ENCODE measurements at places on chromosomes 1 and 21.

- peak; percentile 67 for DNase-seq
Observed at GRCh38 chr21:17679002-17679600, 66.4 kb upstream of the BTG3 start.

- no peak for DNase-seq
Observed at GRCh38 chr1:8870103-8870502, 8.4 kb downstream of the ENO1 start.

DNA sequence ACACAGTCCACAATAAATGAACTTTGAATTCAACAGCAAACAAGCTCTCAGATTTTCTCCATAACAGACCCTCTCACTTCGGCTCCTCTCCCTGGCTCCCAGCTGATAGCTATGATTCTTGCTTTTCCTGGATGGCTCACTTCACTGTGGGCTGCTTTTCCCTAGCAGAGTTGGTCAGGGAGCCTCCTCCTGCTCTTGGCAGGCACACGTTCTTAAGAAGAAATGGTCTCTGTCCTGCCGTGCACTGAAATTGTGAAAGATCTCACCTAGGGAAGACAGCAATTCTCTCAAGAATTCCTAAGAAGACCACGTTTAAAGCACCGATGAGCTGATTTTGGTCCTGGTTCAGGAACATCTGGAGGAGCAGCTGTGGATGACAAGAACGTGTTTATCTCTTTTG lies 148.5 kb upstream of the KCNK2 start:
- DNase-seq: no peak

DNA sequence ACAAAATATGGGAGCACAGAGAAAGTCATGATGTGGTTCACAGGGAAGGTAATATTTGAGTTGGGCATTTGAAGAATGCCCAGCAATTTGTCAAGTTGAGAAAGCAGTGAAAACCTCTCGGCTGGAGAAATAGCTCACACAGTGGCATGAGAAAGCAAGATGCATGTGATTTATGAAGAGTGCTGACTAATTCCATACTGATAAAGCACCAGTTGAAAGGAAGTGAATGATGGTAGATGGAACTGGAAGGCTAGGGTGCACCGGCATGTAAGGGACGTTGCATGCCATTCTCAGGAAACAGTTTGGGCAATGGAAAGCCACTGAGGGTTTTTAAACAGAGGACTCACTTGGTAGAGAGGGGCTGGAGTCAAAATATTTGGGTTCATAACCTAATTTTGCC lies 53.5 kb upstream of the MTF2 start:
- DNase-seq: no peak

GRCh38 chr1:109538827-109539555 lies 681 bp upstream of the GPR61 start:
- DNase-seq: no peak

DNA sequence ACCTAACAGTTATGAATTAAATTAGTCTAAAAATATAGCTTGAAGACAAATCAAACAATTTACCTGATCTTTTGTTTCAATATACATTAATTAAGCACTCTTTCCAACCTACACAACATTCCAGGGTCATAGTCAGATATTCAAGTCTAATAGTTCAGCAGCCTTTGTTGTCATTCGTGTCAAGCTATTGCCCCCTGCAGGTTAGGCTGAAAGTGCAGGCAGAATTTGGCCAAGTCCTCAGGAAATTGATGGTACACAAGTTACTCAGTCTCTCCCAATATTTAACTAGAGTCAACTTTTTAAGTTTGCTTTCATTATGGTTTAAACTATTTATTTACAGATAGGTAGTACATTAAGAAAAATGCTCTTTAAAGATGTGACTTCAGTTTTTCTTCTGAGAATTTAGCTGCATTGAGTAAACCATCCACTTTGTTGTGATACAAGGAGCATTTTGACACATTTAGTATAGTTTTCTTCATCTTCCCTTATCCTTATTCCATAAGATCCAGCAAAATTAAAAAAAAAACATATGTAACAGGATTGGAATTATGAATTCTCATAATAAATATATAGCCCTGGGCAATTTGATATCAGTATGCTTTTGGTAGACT lies 130.3 kb upstream of the DPYD start:
- peak; percentile 75 for DNase-seq

DNA sequence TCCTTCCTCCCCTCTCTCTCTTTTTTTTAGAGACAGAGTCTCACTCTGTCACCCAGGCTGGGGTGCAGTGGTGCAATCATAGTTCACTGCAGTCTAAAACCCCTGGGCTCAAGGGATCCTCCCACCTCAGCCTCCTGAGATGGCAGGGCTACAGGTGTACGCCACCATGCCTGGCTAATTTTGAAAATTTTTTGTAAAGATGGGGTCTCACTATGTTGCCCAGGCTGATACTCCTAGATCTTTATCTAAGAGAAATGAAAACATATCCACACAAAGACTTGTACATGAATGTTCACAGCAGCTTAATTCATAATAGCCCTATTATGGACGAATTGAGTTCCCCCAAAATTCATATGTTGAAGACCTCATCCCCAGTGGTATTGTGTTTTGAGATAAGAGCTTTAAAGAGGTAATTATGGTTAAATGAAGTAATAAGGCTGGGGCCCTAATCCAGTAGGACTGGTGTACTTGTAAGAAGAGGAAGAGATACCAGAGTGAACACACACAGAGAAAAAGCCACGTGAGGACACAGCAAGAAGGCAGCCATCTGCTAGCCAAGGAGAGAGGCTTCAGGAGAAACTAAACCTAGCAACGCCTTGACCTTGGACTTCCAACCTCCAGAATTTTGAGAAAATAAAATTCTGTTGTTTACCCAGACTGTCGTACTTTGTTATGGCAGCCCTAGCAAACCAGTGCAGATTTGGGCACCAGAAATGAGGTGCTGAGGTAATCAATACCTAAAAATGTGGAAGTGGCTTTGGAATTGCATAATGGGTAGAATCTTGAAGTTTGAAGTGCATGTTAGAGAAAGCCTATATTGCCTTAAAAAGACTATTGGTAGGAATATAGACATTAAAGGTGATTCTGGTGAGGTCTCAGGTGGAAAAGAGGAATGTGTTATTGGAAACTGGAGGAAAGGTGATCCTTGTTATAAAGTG lies 13.2 kb downstream of the IFNLR1 start:
- no peak for DNase-seq

- no peak for DNase-seq
Observed at GRCh38 chr1:204194080-204194479, 2.2 kb downstream of the KISS1 start.

- no peak for DNase-seq
Observed at GRCh38 chr1:247113094-247113497, 8.9 kb upstream of the ZNF669 start.

DNA sequence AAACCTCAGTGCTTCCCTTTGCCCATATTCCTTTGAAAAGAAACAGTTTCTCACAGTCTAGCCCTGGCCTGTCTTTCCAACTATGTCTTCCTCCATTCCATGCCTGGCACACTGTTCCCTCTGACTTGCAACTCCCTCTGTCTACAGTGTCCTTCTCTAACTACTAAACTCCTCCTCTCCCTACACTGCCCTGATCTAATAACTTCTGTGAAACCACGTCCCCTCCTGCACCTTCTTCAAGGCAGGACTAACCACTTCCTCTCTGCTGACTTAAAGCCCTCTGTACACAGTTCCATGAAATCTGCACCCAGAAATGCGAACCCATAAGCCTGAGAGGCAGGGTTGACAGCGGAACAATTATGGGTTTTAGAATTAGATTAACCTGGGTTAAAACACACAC lies 62.2 kb upstream of the ATP1B1 start:
- DNase-seq: no peak
